ENCODE measurements at places on chromosomes 7 and 10.

DNA sequence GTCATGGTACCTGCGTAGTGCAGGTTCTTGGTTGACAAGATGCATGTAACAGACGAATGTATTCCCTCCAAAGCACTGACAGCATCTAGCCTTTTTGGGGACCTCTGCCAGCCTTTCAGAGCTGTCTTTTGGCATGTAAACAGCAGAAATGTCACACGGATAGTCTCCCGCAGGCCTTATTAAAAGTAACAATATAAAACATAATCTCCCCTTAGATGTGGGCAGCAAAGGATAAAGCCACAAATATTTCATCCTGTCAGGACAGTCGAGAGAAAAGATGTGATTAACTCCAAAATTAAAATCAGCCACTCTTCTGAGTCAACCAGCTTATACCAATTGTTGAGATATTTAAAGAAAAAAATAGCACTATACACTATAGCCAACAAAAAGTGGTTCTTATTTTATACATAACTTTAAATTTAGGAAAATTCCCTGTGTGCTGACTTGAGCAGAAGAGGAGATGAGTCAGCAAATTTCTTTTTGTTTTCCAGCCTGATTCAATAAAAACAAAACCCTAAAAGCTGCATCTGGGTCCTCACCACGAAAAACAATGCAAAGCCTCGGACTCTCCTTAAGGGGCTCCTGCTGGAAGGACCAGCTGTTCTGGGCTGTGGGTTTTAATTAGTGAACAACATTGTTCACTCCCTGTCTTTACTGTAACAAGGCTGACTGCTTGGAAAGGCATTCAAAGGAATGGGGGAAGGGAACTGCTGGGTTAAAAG, 240.2 kb downstream of the ADAM12 start:
- DNase-seq, result no peak

DNA sequence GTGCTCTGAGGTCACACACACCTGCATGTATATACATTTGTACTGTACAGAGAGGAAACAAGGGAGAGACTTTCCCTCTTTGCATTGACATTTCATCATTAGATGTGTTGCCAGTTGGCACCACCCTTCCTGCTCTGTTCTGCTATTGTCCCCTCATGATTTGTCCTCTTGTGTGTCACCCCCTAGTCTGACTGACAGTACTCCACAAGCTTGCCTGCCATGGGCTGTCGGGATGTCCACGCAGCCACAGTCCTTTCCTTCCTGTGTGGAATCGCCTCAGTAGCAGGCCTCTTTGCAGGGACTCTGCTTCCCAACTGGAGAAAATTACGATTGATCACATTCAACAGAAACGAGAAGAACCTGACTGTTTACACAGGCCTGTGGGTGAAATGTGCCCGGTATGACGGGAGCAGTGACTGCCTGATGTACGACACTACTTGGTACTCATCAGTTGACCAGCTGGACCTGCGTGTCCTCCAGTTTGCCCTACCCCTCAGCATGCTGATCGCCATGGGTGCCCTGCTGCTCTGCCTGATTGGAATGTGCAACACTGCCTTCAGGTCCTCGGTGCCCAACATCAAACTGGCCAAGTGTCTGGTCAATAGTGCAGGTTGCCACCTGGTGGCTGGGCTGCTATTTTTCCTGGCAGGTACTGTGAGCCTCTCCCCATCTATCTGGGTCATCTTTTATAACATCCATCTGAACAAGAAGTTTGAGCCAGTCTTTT, 9.4 kb downstream of the CLDN12 start:
- DNase-seq, result no peak

- DNase-seq, result no peak
These were observed 643.1 kb downstream of the PARD3 start for GRCh38 chr10:34171957-34172527.

DNA sequence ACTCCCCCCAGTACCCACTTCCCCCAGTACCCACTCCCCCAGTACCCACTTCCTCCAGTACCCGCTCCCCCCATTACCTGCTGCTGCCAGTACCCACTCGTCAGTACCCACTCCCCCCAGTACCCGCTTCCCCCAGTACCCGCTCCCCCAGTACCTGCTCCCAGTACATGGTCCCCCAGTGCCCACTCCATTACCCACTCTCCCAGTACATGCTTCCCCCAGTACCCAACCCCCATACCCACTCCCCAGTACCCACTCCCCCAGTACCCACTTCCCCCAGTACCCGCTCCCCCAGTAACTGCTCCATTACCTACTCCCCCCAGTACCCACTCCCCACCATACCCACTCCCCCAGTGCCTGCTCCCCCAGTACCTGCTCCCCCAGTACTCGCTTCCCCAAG, 550.6 kb downstream of the DNAJB6 start:
- DNase-seq, result no peak

GRCh38 chr7:139671967-139672366, 105.8 kb downstream of the HIPK2 start:
- no peak for DNase-seq

DNA sequence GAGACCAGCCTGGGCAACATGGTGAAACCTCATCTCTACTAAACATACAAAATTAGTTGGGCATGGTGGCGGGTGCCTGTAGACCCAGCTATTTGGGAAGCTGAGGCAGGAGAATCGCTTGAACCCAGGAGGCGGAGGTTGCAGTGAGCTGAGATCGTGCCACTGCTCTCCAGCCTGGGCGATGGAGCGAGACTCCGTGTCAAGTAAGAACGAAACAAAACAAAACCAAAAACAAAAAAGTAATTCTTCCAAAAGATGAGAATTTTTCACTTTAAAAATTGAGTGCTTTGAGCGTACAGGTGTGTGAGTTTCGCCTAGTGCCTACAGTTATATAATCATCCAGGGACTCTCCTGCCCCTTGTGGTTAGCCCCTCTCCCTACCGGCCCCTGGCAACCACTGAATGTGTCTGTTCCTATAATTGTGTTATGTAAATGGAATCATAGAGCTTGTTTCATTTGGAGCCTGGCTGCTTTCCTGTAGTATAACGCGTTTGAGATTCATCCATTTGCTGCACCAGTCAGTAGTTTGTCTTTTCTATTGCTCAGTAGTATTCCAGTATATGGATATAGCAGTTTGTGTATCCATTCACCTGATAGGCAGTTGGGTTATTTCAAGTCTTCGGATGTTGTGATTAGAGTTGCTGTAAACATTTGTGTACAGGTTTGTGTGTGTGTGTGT, 80.0 kb downstream of the RBM33 start:
- DNase-seq, result no peak

DNA sequence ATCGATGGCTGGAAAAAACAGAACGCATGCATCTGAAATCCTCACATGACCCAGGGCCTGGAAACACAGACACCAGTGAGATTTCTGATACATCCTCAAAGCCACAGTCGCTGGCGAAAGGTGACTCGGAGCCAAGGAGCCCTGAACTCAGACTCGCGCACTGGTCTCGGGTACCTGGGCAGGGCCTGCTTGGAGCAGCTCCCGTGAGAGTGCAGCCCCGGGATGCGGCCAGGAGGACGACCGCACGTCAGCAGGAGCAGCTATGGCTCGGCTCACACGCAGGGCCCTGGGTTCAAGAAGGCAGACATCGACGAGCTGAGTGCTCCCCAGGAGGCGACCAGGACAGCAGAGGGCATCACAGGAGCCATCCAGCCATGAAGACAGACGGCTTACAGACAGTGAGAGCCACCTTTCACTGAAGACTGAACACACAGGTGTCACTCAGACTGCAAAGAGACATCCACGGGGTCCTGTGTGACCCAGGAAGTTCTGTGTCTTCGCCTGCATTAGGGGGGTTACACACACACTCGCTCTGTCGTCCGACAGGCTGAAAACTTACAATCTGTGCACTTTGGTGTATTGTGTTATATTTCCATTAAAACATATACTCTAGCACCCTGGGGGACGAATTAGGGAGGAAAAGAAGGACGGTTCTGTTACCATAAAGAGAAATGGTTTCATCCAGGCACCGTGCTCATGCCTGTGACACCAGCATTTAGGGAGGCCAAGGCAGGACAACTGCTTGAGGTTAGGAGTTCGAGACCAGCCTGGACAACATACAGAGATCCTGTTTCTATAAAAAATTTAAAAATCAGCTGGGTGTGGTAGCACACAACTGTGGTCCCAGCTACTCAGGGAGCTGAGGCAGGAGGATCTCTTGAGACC, 227.7 kb downstream of the MAD1L1 start:
- no peak for DNase-seq

DNA sequence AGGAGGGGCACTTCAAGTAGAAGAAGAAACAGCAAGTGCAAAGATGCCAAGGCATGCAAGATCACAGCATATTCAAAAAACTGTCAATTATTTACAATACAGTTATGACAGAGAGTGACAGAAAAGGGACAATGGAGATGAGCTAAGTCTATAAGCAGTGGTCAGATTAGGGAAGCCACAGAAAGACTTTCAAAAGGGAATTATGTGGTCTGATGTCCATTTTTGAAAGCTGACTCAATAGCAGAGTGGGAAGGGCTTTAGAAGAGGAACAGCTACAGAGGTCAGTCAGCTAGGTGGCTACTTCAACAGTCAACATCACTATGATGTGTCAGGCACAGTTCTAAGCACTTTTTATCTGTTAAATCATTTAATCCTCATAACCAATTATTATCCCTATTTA, 45.2 kb upstream of the SPOCK2 start:
- DNase-seq, result no peak

GRCh38 chr10:124589491-124590041, 127.9 kb downstream of the LHPP start:
- no peak for DNase-seq

DNA sequence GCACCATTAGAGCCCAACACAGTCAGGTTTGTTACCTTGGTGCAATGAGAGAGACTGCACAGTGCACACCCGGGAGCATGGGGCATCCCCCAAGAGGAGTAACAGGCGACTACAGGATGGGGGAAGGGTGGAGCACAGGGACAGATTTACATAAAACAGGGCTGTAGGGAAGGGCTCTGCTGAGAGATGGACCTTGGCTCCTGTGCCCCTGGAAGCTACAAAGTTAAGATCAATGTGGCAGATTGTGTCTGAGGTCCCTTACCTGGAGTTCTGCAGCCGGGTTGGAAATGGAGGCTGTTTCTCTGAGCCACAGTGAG, 13.7 kb upstream of the SLC18A3 start:
- no peak for DNase-seq

- DNase-seq, result no peak
These were observed 74.5 kb downstream of the HPSE2 start for GRCh38 chr10:99161165-99161564.

DNA sequence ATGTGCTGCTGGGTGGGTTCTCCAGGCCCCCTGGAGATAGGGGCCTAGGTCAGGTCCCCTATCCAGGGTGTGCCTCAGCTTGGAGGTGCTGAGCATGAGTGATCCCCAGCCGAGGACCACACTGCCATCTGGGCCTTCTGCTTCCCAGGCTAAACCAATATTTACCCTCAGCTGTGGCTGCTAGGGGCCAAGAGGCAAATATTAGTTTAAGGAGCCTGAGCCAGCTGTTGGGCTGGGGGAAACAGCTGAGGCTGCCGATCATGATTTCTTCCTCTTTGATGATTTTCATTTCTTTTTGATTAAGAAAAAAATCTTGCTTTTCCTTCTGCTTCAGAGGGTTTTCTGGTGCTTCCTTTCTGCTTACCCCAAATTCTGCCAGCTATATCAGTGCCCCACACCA, 83.4 kb downstream of the NEURL1 start:
- no peak for DNase-seq

DNA sequence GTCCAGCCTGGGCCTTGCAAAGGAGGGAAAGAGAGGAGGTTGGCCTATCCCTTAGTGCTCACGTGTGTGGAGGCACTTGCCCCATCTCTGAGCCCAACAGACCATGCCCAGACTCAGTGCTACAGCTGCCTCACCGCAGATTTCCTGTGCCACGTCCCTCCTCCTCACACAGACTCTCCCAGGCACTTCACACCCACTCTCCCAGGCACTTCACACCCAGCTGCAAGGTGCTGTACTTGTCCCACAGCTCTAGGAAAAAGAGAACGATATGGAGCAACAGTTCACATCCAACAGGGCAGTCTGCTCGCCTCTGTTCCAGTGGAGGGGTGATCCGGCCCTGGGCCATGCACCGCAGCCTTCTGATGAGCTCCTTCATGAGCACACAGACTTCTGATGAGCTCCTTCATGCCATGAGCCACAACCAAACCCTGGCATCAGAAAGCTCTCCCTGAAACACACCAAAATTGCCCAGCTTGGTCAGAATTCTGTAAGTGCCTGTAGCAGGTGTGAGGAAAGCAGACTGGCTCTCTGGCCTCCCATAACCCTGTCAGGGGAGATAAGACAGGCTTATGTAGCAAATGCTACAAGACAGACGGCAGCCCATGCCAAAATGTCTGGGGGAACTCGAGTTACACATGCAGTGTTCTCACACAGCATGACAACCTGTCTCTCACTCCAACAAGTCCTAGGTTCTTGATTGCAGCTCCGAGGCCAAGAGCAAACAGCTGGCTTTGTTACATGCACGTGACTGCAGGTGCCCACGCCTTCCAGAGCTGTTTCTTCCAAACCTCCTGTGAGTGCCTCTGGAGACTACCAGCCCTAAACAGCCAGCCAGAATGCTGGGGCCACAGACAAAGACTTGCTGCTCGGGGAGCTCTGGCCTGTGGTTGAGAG, 348.5 kb downstream of the GRID1 start:
- no peak for DNase-seq

DNA sequence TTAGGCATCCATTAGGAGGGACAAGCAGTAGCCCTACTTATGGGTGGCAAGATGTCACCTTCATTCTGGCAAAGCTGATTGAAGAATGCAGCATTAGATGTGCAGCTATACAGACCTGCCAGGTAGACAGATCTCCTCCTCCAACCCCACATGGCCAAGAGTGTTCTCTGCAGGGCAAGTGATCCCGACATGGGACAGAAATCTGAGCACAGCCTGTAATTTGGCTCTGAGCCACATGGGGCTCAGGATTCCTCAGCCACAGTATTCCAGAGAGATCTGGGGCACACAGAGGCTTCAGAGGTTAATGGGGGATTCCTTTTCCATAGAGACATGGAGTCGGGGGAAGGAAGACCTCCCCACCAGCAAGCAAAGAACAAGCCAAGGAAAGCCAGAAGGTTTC, 58.7 kb upstream of the GDF10 start:
- DNase-seq, result no peak

- no peak for DNase-seq
These were observed 40.9 kb downstream of the FRMPD2 start for GRCh38 chr10:48233559-48234005.

DNA sequence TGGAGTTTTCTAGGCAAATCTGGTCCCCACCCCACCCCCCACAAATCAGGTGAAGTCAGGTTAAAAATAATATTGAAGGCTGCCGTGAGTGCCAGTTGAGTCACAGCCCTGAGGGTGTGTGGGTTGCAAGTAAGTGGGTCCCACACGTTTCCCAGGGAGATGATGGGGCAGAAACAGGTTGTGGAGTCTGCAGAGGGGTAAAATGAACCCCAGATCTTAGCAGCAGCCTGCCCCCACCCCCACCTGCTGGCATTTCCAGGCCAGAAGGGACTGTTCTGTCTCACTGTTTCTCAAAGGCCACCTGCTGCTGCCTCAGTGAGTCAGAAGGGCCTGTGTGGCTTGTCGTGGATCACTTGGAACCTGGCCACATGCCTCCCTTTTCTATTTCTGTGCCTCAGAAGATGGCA, 59.8 kb upstream of the SMNDC1 start:
- peak; percentile 67 for DNase-seq

DNA sequence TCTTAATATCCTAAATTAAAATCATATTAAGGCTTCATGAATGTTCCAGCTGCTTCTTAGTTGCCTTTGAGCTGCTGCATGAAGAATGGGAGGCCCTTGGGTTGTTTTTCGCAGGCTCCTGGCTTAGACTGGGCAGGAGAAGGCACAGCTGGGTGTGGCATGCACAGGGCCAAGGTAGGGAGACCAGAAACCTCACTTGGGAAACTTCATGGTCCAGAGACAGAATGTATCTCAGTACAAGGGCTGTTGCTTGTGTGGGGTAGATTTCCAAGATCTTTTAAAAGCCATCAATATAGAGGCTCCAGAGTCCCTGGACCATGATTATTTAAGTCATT, 49.9 kb downstream of the BUB3 start:
- DNase-seq, result no peak

Measured in stimulated activated CD8-positive, alpha-beta memory T cell treated with anti-CD3 and anti-CD28 coated beads, Interleukin-7, amount 100 ng/mL, for 48 hours (primary cell).